ENCODE measurements at places on chromosomes 2 and 18. TPM values are rescaled to one million over a fixed set of nuclear protein-coding genes. Genes with fewer than 3 reads are reported as not detected.

DNA sequence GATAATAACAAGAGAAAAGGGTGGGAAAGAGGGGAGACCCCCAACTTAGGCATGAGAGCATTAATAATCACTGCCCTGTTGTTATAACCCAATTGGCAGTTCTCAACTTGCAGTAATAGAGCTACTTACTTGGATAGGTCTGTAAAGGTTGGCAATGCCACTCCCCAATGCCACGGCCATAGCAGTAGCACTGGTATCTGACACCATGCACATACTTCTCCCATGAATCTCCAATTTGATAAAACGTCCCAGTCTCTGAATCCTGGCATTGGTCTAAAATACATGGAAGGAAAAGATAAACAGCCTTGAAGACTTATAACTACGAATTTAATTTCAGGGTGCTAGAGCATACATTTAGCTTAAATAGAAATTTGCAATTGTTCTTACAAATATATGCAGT, 16.8 kb downstream of the FN1 start:
- no peak for DNase-seq

DNA sequence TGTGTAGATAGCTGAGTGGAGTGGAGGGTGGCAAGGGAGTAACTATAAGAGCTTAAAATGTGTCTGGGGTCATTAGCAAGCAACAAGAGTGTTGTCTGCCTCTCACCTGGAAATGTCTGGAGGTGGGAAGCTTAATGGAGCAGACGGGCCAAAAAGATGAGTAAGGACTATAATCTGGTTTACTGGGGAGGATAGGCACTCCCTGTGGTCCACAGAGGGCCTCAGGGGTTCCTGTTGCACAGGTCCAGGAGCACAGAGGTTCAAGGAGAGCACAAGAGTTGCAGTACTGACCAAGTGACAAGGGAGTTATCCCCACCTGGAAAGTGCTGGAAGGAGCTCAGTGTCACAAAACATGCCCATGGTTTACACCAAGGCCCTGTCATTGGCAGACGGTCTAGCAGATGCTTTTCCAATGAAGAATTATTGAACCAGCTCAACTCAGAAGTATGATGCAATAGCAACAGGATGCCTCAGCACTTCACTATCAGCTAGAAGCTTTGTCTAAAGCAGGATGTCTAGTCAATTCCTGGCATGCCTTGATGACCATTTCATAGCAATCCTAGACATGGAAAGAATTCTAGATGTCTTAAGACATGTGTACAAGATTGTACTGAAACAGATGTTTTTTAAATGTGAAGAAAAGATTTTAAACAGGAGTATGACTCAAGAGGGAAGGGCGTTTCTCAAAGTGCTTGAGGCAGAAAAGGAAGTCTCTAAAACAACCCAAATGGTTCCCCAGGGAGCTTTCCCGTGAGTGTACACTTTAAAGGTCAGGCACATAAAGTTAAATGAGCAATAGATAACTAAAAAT, 62.9 kb upstream of the SERPINE2 start:
- no peak for DNase-seq

TBR1 gene
- 0.09 TPM for total RNA-seq

CXCR4 gene
- 32.6 TPM for total RNA-seq

COL4A4 gene
- total RNA-seq, result 0.60 TPM

DNA sequence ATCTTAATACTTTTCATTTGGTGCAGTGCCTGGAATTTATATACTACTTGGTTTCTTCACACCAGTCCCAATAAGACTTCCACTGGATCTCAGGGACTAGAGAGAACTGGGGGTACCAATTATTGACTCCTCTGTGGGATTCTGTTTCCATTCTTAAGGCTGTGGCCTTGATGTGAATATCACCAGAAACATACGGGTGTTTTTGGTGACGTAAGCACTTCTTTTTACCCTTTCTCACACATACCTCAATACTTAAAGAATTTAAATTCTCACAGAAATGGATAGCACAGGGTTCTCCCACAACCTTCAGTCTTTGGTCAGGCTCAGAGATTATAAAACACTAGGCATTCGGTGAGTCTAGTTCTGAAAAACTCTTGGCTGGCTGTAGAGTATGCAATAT, 84.1 kb downstream of the SUCLG1 start:
- no peak for DNase-seq

COL4A3 gene
- not detected for total RNA-seq

DNA sequence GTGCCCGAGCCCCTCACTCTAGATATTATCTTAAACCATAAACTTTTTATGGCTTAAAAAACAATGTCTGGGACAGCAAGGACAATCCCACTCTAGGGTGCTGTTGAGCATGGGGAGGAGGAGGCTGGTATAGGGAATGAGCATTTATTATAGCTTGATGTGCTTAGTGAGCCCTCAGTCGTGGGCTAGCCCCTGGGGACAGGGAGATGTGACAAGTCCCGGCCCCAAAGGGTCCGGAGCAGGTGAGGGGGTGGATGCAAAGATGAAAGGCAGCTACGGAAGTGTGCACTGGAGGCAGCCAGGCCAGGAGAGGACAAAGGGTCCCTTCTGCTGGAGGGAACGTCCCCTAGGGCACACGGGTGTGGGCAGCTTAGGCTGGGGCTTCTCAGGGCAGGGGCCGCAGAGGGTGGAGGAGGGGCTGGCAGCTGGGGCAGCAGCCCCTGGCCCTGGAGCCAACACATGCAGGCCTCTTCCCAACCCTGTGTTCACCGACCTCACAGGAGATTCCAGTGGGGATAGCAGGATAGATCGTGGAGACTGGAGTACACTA, 106.3 kb upstream of the GPC1 start:
- DNase-seq, result no peak

GRCh38 chr2:98823196-98824170, 92.6 kb upstream of the MGAT4A start:
- peak; percentile 13 for DNase-seq

GRCh38 chr18:6681331-6681875, 48.1 kb upstream of the ARHGAP28 start:
- DNase-seq, result no peak

CD207 gene
- not detected for total RNA-seq

DNA sequence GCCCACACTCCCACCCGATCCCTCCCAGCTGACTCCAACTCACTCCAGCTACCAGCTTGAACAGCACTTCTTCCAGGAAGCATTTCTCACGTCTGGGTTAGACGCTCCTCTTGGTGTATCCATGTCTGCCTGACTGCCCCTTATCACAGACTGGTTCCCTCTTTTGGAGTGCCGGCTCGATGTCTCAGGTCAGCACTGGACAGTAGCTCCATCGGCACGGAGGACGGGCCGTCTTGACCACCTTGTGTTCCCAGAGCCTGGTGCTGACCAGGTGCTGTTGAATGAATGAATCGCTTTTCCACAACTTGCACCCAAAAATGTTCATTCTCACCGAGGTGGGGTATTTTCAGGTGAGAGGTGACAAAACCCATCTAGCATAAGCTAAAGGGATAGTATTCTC, 71.8 kb downstream of the LBH start:
- DNase-seq, result no peak

ST8SIA5 gene
- total RNA-seq, result 0.04 TPM

GRCh38 chr2:206250041-206250897, 24.2 kb upstream of the ZDBF2 start:
- peak; percentile 70 for DNase-seq

GRCh38 chr2:219684721-219685689, 57.6 kb downstream of the SLC4A3 start:
- DNase-seq, result peak; percentile 42

DNA sequence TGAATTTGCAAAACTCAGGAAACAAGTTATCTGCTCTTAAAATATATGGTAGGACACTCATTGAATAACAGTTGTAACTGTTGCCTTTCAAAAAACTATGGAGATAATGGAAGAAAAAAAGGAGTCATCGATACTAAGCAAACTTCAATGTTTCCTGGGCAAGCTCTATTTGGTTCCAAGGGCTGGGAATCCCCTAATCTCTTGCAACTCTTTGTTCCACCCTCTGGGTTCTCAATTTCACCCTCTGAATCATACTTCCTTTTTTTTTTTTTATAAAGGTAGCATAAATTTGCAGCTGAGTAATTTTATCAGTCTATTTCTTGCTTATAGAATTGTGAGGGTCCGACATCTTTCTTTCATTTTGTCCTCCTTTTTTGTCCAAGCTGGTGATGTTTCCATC, 36.7 kb downstream of the SLC9A4 start:
- DNase-seq, result no peak

CCDC68 gene
- not detected for total RNA-seq

GRCh38 chr2:142075826-142076225, 55.0 kb downstream of the LRP1B start:
- DNase-seq, result no peak

GRCh38 chr2:112173646-112174319, 35.6 kb downstream of the FBLN7 start:
- DNase-seq, result no peak

SERPINB7 gene
- total RNA-seq, result not detected

ANKRD30BL gene
- not detected for total RNA-seq

E2F6 gene
- total RNA-seq, result 36.3 TPM

- DNase-seq, result no peak
Measured at GRCh38 chr2:127650041-127650784, 4.3 kb downstream of the GPR17 start.

TMEM37 gene
- total RNA-seq, result 1.0 TPM

MOGAT1 gene
- 2.0 TPM for total RNA-seq

GRCh38 chr2:76564734-76565133, 854.0 kb upstream of the GCFC2 start:
- no peak for DNase-seq

DNA sequence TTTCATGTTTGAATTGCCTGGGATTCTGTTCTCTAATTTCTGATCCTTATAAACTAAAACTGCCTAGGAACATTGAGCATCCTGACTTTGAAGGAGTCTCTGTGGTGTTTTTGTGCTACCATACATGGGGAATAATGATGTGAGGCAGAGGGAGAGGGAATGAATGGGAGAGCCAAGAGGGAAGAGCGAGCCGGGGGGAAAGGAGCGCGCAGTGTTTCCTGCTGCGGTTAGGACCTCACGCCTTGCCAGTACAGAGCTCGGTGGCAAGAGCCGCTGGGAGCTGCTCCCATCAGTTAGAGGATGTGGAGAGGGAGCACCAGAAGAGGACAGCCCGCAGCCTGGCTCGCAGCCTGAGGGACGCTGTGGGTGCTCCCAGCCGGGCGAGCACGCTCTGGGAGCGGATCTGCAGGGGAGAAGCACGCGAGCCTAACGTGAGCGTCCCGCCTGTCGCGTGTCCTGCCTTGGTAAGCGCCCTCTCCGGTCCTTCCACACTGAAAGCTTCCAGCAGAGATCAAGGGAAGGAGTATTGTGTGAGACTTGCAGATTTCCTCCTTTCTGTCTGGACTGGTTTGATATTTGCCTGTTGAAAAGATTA, 114.7 kb downstream of the FAM210A start:
- DNase-seq, result no peak

KIDINS220 gene
- total RNA-seq, result 56.1 TPM

GRCh38 chr2:208253600-208254117, 1.2 kb downstream of the IDH1 start:
- no peak for DNase-seq

DNA sequence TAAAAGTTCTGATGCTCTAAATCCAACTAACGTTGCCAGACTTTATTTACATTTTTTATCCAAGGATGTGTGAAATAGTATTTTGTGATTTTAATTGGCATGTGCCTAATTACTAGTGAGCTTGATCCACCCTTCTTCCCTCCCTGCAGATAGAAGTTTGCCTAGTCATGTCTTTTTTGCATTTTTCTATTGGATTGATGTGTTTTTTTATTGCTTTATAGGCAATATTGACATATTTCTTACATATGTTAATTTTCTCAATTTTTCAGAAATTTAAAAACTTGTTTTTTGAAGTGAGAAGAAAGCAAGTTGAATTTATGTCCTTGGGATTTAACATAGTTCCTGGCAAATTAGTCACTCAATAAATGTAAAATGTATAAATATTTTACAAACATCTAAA, 56.4 kb downstream of the EML4 start:
- no peak for DNase-seq

HOXD13 gene
- total RNA-seq, result not detected

YES1 gene
- 209 TPM for total RNA-seq

GRCh38 chr2:158116936-158117335, 15.3 kb downstream of the UPP2 start:
- DNase-seq, result no peak

SMYD1 gene
- total RNA-seq, result not detected

RESP18 gene
- total RNA-seq, result not detected
